SK-N-DZ (cell line): ENCODE measurements at places on chromosomes 11 and 22.

DNA sequence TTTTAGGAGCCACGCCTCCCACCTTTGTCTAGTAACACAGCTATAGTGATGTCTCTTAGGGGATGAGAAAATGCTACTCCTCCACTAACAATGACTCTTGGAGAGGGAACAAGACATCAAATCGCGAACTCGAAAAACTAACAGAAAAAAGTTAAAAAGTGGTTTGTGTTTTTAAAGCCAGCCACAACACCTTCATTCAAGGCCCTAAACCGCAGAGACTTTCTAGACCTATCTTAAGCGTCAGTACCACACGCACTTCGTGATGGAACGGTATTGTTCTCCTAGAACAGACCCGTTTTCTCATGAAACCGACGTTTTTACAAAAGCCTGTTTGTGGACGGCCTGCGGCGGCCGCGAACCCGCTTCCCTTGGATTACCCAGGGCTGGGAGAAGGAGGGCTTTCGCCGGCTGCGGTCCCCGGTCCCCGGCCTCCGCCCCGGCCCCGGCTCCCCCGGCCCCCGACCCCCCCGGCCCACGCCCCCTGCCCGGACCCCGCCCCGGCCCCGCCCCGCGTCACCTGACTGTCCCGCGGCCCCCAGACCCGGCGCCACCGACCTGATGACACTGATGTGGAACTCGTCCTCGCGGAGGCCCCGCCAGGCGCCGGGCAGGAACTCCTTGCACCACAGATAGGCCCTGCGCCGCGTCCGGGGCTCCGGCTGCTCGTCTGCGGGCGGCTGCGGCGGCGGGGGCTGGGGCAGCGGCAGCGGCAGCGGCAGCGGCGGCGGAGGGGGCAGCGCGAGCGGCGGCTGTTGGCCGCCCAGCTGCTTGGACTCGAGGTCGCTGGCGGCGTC, 718 bp downstream of the CHKA start:
- DNase-seq: peak; percentile 63

- no peak for DNase-seq
Measured at GRCh38 chr22:47000888-47001287, 238.4 kb downstream of the TBC1D22A start.

DNA sequence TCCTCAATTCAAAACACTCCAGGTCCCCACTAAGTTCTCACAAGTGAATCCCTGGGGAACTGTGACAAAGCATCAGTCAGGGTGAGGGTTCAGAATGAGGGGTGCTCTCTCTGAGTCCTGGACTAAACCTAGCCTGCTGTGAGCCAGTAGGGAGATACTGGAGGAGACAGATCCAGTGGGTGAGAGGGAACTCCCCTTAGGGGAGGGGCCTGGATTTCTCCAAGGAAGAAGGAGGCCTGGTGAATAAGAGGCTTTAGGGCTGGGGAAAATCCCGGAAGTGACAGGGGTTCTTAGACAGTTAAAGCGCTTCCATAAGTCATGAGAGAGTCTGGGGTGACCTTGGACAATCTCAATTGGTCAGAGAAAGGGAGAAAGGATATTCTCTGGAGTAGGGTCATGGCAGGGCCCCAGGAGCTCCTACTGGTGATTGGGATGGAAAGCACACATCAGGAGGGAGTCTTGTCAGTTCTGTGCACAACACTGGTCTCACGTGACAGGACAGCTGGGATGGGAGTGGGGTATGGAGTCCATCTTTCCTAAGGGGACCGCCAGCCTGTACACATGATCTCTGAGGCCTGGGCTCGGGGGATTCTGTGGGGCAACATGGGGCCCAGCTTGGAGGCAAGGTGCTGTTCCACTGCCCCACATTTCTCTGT, 1.5 kb downstream of the TBC1D10A start:
- DNase-seq: no peak

DNA sequence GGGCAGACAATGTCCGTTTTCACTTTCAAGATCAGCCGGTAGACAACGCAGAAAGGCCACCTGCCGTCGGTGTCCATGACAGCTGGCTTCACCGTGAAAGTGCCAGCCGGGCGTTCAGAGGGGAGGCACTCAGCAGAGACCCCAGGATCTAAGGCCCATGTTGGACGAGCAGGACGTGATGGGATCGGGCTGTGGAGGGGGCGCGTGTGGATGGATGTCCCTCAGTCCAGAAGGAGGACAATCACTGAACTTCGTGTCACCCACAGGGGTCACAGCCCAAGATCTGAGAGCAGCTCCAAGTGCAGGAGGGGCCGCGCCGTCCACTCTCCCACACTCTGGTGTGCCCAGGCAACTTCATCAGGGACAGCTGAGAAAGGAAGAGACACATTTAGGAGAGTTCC, 164.4 kb downstream of the BRD1 start:
- no peak for DNase-seq

GRCh38 chr22:44862981-44863860, 110.8 kb downstream of the ARHGAP8 start:
- no peak for DNase-seq

GRCh38 chr11:108551651-108552462, 41.7 kb downstream of the EXPH5 start:
- DNase-seq: no peak

GRCh38 chr22:38569181-38569971, 607 bp downstream of the DMC1 start:
- no peak for DNase-seq

GRCh38 chr11:88596786-88597185, 259.2 kb upstream of the CTSC start:
- no peak for DNase-seq

DNA sequence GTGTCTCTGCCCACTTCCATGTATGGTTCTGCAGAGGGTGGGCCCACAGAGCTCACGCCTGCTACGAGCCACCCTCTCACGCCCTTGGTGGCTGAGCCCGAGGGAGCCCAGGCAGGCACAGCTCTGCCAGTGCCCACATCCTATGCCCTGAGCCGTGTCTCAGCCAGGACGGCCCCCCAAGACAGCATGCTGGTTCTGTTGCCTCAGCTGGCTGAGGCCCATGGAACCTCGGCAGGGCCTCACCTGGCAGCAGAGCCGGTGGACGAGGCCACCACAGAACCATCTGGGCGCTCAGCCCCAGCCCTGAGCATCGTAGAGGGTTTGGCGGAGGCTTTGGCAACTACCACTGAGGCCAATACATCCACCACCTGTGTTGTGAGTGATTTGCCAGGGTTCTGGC, 64.0 kb downstream of the OTOG start:
- DNase-seq: no peak

- no peak for DNase-seq
Measured at GRCh38 chr22:23583836-23584235, 3.7 kb upstream of the IGLL1 start.

DNA sequence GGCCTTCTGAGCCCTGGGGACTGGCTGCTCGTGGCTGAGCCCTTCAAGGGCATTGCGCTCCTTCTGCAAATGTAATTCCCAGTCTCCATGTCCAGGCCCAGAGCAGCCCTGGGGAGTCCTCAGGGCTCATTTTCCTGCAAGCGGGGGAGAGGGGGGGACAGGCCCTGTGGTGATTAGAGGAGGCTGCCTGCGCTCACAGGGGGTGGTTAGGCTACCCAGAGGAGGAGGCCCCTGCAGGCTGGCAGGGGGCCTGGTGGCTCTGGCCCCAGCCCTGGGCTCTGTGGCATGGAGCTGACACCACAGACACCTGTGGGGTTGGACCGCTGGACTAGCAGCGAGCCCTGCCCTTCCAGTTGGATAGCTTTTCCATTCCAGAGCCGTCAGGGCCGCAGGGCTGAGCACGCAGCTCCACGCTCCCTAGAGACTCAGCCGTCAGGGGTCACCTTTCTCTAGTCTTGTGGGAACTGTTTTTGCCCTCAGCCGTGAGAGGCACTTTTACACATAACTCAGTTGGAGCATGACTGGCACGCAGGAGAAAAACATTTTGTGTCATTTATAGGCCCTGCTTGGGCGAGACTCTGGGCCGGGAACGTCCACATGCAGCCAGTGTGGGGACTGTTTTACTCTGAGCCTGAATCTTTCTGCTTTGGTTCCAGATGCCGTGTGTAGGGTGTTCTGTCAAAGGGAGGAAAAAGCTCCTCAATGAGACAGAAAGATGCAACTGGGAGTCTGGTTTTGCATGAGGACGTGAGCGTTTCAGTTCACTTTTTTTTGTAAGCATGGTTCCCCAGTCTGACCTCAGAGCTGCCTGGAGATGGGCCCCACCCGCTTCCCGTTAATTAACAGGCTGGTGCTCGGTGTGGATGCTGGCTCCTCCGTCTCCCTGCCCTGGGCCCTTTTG, 58.1 kb downstream of the LRP5 start:
- DNase-seq: peak; percentile 42

- DNase-seq: no peak
Measured at GRCh38 chr22:19143967-19144400, 467 bp downstream of the ESS2 start.

DNA sequence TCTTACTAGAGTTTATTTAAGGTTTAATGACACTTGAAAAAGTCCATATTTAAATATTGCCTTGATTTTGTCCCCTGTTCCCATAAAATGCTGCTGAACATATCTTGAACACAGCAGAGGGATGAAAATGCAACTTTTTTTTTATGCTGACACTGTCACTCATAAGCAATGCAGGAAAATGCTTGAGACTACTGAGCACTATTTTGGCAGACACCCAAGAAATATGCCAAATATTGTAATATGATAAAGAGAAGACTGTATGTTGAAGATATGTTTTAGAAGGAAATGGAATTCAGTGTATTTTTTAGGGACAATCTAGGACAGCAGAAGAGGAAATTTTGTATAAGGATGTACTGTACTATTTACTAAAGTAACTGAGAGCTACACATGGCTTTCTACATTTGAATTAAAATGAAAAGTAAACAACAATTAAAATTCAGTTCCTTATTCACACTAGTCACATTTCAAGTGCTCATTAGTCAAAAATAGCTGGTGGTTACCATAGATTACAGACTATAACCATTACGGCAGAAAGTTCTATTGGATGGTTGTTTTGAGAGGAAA, 58.6 kb downstream of the LRRC4C start:
- DNase-seq: no peak

DNA sequence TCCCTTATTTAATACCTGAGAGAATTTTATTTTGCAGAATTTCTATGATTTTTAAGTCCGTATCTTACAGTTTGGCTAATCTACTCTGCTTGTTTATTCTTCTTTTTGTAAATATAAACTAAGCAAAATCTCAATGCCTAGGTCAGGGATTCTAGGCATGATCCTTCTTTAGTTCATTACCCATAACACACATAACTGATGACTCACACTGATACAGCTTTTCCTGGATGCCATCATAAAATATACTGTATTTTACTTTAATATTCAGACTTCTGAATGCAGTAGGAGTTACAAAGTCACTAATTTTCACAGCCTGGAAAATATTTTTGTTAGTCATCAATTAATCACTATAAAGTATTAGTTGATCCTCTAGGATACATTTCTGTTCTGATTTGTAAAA, 898.2 kb upstream of the RAG2 start:
- DNase-seq: no peak

DNA sequence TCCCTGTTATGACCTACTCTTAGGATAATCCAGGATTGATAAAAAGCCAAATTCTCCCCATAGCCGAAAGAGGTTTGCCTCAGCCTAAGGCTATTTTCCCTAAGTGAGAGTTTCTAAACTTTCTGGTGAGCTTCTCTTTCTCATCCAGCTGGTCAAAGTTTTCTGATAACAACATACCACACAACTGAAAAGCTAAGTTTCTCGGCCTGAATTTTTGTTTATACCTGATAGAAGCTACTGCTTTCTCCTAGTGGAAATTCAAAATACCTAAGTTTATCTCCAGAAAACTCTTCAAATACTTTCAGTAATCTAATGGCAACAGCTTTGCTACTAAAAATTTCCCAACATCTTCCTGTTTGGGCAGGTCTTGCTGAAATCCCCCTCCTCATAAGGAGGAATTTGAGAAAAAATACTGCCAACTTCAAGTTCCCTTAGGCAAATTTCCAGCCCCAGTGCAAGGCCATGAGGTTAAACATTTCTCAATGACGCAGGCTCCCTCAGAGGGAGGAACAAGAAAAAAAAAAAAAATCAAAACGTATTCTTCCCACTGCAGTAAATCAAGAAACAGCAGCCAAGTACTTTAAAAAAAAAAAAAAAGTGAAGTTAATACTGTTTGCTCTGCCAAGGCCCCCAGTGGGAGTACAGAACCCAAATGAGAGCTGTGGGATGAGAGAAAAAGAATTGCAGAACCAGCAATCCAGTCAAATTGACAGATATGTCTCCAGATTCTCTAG, 127.0 kb downstream of the MRTFA start:
- no peak for DNase-seq

GRCh38 chr11:14163576-14163975, 195.4 kb downstream of the RRAS2 start:
- DNase-seq: no peak

- DNase-seq: no peak
Measured at GRCh38 chr22:24460418-24461089, 33.2 kb downstream of the ADORA2A start.

DNA sequence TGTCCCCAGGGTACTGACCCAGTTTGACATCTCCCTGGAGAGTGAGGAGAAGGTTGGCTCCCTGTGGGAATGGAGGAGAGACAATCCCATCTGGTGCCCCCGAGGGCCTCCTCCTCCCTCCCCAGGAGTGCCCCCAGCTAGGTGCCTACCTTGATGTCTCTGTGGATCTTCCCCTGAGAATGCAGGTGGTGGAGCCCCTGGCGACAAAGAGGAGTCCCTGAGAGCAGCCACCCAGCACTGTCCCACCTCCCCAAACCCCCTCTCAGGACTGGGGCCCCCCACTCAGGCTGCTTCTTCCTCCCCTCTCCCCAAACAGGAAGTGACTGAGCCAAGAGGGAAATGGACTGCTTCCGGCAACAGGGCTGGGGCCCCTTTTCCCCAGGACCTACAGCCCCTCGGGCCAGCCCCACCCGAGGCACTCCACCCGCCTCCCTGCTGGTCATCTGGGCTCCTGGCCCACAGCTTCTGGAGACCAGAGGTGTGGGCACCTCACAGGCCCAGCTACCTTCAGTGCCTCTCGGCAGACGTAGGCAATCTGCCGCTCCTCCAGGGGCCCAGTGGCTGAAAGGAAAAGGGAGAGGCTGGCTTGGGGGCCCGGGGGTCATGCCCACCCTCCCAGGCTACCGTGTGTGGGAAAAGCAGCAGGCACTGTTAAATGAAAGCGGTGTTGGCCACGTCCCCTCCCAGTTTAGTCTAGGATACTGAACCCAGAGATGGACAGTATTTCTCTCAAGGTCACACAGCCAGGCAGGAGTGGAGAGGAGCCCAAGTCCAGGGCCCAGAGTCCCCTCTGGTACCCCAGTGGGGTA, 1.2 kb downstream of the MAP4K2 start:
- DNase-seq: no peak

DNA sequence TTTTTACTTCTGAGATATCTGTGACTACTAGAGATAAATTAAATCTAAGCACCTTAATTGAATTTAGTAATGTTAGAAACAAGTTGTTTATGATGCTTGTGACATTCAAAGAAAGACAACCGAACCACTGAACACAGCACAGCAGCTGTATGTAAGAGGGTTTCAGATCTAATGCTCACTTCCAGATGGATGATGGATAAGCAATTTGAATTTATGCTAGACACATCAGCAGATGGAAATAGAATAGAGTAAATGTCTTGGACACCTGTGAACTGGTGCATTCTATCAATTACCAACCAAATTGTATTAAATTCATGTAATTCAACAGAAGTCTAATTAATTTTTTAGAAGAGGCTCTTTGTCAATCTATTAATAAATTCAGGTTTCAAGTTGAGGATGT, 306.3 kb downstream of the CNTN5 start:
- peak; percentile 14 for DNase-seq
